Immature natural killer cell (primary cell): ENCODE measurements at places on chromosomes 2 and 18.

- DNase-seq, result no peak
Measured at GRCh38 chr2:238083919-238084318, 16.2 kb upstream of the ESPNL start.

- no peak for DNase-seq
Measured at GRCh38 chr2:144190908-144191605, 328.9 kb downstream of the ZEB2 start.

DNA sequence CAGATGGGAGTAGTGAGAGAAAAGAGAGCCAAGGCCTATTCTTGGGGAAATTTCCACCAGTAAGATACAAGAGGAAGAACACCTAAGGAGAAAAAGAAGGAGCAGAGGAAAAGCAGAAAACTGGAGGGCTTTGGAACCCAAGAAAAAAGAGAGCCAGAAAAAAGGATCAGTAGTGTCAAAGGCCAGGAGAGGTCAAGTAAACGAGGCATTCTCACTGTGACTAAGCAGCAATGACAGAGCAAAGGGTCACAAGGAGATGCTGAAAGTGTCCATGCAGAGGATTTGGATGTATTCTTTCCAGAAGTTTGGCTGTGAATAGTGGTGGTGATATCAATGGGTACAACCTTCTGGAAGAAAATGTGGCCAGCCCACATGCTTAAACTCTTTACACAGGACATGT lies 109.5 kb downstream of the DYNAP start:
- no peak for DNase-seq

GRCh38 chr2:99380376-99381010 lies 43.3 kb downstream of the EIF5B start:
- DNase-seq, result no peak

GRCh38 chr2:25229279-25230197 lies 61.2 kb upstream of the POMC start:
- DNase-seq, result no peak

- no peak for DNase-seq
Measured at GRCh38 chr2:192004188-192004963, 157.5 kb upstream of the CAVIN2 start.

DNA sequence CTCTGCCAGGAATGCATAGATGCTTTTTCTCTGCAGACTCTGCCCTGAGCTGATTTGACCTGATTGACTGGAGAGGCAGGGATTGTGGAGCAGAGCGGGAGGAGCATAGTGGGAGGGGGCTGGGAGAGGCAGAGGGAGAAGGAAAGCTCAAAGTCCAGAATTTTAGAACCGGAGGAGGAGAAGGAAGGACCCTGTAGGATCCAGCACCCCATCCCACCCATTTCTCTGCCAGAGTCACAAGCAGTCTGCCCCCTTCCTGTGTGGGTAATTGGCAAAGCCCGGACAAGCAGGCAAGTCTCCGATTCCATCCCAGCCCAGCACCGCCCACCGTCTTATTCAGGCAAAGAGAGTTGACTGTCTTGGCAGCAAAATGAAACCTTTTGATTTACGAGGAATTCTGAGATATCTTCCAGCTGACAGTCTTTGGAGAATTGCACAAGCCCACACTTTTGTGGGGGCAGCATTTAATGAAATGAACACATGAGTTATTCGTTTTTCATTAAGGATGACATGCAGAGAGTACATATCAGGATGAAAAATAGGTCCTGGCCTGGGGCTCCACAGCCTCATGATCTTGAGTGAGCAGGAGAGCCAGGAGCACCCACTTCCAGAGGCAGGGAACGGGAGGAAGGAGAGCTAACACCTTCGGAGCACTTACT lies 103.1 kb downstream of the MCFD2 start:
- DNase-seq, result no peak

DNA sequence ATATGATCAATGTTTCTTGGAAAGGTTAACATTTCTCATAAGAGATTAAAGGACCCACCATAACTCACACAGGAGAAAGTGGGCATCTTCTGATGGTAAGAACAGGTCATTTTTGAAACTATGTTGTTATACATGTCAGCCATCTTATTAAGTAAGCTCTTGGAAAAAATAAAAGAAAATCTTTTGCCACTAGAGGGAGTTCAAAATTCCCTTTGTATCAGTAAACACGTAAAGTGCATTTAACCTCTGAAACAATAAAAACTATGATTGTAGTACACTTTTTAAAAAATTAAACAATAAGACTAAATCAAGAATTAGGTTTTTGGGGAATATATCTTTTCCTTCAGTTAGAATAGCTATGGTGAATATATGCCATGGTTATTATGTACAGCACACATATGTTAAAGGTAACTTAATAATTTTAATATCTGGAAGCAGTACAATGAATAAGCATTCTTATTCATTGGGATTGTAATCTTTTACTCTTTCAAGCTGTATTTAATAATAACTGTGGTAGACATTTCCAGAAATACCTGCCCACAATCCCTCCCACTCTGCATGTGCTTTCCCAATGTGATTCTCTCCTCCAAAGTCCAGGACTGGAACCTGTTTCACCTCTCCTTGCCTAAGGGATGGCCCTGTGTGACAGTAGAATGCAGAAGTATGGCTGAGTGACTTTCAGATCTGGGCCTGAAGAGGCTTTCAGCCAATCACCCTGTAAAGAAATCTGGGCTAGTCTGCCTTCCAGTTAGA lies 64.2 kb downstream of the RBMS1 start:
- peak; percentile 59 for DNase-seq

GRCh38 chr18:49853436-49853835 lies 40.1 kb upstream of the ACAA2 start:
- DNase-seq, result no peak

DNA sequence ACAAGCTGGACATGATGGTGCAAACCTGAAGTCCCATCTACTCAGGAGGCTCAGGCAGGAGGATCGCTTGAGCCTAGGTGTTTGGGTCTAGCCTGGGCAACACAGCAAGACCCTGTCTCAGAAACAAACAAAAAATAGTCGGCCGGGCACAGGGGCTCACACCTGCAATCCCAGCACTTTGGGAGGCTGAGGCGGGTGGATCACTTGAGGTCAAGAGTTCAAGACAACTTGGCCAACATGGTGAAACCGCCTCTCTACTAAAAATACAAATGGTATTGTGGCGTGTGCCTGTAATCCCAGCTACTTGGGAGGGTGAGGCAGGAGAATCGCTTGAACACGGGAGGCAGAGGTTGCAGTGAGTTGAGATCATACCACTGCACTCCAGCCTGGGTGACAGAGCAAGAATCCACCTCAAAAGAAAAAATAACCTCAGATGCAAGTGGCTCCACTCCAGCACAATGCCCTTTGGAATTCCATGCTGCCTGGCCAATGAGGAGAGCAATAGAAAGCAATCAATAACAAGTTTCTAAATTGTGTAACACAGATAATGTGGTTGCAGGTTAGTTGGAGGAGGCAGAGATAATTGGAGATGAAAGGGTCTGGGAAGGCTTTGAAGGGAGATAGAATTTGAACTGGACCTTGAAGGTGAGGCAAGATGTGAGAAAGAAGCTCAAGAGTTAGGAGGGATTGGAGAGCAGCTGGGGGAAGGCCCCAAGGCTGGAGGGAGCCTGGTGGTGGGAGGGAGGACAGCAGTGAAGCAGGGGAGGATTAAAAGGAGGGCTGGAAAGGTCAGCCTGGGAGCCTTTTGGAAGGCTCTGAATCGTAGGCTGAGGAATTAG lies 6.0 kb downstream of the TTC31 start:
- DNase-seq, result no peak

GRCh38 chr2:186721956-186722355 lies 28.1 kb downstream of the FAM171B start:
- no peak for DNase-seq

DNA sequence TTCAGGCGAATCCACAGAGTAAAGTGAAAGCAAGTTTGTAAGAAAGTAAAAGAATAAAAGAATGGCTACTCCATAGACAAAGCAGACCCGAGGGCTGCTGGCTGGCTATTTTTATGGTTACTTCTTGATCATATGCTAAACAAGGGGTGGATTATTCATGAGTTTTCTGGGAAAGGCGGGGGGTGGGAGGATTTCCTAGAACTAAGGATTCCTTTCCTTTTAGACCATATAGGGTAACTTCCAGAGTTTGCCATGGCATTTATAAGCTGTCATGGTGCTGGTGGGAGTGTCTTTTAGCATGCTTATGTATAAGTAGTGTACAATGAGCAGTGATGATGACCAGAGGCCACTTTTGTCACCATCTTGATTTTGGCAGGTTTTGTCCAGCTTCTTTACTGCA lies 59.8 kb downstream of the SLC4A3 start:
- DNase-seq, result no peak

DNA sequence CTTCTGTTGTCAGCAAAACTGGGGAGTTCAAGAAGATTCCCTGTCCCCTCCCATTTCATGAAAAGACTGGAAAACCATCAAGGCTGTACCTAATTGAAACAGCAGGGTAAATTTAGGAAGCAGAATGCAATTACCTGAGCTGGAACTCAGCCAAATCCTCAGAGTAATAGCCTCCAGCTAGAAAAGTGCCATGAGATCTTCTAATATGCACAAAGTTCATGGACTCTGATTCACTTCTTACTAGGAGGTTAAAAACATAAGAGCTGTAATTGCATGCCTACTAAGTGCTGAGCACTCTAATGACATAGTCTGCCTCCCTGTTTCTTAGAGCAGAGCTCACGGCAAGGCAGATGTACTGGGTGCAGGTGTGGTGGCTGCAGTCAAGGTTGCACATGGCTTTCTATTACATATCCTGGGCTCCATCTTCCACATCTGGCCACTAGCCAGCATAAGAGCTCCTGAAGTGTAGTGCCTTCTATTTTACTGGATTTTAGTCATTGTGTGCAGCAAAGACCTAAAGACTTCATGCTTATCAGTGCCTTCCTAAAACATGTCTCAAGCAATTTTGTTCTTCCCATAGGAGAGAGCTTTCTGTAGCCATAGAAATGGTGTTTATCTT lies 341.7 kb downstream of the PTPRM start:
- DNase-seq, result no peak

- no peak for DNase-seq
Measured at GRCh38 chr2:142426064-142426463, 295.2 kb upstream of the LRP1B start.

DNA sequence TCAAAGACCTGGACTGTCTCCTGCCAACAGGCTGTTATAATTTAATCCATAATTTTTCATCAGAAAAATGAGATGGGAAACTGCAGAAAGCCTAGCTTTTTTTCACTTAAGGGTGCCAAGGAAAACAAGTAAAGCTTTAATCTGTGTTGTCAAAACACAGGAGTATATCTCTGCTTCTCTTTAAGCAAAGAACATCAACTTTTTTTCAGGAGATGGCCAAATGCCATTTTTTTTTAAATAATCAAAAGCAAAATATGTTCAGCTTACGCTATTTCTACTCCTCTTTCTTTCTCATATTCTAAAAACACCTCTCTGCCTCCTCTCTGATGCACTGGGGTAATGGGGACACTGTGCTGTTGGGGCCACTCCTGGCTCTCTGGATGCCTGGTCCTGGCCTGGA lies 73.1 kb upstream of the NXPH2 start:
- no peak for DNase-seq

DNA sequence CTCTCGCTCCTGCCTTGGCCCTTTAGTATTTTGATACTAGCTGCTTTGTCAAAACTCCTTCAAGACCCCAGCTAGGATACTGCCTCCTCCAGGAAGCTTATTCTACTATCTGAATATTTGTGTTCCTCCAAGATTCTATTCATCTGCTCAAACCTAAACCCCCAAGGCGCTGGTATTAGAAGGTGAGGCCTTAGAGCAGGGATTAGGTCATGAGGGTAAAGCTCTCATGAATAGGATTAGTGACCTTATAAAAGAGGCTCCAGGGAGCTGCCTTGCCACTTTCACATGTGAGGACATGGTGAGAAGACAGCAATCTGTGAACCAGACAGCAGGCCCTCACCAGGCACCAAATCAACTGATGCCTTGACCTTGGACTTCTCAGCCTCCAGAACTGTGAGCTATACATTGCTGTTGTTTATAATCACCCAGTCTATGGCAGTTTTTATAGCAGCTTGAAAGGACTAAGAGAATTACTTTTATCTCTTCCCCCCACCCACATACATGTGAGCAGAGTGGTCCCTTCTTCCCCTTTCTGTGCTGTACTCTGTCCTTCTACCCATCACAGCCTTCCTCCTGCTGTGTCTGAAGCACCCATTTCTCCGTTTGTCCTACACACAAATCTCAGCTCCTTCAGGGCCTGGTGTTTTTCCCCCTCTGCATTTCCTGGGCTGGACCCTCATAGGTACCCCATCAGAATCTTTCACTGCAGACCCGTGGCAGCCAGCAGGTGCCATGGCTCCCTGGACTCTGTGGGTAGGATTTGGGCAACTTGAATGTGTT lies 54.5 kb downstream of the HS1BP3 start:
- DNase-seq, result no peak

DNA sequence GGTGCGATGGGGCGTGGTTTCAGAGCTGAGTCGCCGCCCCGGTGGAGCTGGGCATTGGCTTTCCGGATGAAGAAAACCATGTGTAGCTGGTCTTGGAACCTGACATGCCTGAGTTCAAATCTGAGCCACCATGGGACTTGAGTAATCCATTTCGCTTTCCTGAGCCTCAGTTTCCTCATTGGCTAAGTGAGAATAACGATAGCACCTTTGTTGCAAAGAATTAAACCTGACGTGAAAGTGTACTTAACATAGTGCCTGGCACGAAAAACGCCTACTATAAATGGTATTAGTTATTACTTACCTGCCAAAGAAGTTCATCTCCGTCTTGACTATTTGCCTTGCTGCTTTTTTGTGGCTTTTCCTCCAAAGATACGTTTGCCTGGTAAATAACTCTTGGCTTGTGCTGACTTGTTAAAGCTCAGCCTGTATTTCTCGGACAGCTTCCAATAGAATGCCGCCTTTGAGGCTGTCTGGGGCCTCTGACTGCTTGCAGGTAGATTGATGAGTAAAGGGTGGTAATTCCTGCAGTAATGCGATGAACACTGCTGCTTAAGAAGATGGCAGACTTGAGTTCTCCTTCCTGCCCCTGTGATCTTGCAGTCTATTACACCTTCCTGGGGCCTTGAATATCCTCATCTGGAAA lies 1.3 kb downstream of the CDCA7 start:
- DNase-seq, result no peak

DNA sequence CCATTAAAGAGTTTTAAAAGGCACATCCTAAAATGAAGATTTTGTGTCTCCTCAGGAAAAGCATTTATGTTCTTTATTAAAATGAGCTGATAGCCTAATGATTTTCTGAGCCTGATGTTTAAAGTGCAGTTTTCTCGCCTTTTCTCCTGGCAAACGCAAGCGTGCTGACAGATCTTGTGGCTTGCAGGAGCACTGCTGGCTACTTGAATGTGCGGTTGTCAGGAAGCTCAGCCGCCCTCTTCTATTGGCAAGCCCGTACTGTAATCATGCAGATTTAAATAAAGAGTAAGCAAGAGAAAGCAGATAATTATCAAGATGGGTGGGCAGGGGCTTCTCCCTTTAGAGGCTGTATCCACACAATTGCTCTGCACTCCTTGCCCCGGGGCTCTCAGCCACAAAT lies 139.5 kb upstream of the SPHKAP start:
- DNase-seq, result no peak

DNA sequence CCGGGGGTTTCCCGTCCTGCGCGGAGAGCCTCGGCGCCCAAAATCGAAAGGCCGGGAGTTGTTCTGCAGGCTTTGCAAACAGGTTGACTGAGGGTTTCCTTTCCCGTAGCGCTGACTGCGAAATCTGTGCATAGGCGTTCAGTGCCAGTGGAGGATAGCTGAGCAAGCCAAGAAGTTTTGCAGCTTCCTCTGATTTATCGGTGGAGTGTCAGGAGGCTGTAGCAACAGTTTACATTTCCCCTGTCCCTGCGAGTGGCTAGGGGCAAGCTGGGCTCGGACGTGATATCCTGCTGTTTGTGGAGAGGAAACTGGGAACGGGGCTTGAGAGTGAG lies 694 bp downstream of the THSD7B start:
- DNase-seq, result no peak
